ENCODE measurements at places on chromosomes 7 and 10.

DNA sequence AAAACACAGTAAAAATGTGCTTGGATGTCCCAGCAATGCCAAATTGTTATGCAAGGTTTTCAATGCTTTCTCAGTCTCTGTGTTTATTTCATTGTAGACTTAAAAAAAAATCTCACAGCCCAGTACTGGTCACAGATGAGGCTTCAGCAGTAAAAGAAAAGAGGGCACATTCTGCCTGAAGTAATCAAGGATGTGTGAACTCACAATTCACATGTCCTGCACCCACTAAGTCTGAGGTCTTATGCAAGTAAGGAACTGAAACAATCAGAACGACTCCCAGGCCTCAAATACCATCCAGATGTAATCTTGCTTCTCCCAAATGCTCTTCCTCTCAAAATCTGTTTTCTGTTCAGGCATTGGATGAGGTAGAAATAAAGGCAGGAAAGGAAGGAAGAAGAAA lies 33.7 kb downstream of the ADRB1 start:
- DNase-seq, result no peak

GRCh38 chr7:157879391-157879790 lies 542.6 kb downstream of the DNAJB6 start:
- DNase-seq, result no peak

DNA sequence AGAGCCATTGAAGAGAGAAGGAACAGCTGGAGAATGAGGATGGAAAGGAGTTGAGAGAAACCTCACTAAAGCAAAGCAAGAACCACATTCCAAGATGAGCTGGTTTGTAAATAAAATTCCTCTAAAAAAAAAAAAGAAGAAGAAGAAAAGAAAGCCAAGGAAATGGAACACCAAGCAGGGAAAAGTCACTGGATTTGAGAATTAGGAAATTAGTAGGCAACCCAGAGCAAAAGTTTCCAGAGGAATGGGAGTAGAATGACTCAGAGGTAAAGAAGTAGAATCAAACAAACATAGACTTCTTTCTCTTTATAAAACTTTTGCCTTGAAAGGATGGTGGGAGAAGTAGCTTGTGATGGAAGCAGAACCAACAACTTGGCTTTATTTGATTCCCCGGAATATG lies 3.9 kb downstream of the CH25H start:
- no peak for DNase-seq

- no peak for DNase-seq
Observed at GRCh38 chr7:16271355-16271915, 149.9 kb downstream of the CRPPA start.

DNA sequence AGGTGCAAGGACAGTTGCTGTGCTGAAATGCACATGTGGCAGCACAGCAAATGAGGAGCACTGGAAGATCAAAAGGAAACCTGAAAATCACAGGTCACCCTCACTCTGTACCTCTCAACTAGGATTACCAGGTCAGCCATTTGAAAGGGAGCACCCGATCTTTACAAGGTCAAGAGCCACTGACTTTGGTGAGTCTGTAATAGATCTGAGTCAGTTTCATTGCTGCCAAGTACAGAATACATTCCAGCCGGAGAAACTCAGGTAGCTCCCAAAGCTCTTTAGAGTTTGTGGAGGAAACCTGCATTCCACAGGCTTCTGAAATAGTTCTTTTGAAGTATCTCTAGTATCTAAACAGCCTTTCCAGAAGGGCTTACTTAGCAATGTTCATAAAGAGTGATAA lies 217.5 kb downstream of the SNX13 start:
- DNase-seq, result no peak

DNA sequence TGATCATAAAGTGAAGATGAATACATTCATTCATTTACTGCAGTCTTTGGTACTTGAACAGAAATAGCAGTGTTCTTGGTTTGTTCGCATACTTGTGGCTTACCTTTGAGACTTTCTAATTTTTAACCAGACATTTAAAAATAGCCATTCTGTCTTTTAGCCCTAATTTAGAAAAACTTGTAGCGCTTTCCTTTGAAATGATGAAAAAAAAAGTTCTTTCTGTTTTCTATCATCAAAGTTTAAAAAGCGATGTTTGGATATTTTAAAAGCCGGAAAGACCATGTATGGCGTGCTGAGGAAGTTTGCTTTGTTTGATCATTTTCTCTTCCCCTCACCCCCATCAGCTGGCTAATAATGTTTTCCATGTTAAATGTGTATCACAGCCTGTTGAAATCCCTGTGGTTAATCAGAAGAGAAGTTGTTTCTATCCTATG lies 116.3 kb downstream of the CUX1 start:
- no peak for DNase-seq

DNA sequence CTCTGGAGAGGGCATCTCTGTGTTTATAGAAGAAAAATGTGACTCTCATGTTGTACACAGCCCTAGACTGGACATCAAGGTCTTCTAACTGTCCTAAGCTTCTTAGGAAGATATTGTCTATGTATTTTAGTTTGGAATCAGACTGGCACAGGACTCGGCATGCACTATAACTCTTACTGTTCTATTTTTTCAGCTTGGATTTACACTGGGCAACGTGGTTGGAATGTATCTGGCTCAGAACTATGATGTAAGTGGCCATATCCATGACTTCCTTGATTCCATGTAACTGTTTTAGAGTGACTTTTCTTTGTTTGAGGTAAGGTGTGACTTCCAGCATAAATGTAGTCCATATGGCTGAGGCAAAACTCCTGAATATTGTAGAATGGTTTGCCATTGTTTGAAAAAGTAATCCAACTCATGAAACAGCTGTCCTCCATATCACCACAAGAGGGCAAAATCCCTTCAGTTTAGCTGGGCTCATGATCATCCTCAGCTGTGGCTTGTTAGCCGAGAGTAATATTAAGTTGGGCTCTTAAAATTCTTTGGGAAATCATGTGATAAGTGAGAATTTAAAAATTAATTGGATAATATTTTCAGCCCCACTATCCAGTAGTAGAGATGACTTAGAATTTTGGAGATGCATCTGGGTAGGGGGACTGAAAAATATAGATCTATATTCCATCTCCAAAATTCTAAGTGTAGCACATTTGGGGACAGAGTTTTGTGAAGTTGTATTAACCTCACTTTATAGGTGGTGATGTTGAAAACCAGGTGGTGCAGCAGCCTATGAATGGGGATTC lies 10.4 kb downstream of the STMP1 start:
- DNase-seq, result no peak

GRCh38 chr7:116087291-116087690 lies 56.7 kb upstream of the TFEC start:
- DNase-seq, result no peak

GRCh38 chr7:23833405-23833804 lies 123.4 kb downstream of the STK31 start:
- no peak for DNase-seq

DNA sequence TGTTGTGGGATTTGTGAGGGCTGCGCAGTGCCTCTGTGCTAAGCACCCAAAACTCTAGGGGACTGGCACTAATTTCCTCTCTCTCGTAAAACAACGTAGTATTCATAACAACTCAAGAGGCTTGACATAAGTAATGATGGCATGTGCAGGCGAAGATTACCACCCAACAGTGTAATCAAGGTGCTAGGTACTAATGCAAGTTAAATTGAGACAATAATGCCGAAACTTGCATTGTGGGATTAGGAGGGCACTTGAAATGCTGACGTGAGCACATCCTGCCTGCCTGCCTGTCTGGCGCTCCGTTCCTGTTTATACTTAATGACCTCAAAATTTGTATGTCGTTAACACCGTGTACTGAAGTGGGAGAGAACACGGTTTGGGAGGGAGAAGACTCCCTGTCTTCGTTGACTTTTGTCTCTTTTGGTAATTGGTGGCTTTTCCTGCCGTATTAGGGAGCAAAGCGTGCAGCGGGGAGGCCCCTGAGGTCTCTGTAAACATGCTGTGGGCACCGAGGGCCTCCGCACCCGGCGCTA lies 139.0 kb downstream of the MGMT start:
- DNase-seq, result no peak

- DNase-seq, result no peak
Observed at GRCh38 chr10:103709341-103709920, 145.9 kb downstream of the SH3PXD2A start.

DNA sequence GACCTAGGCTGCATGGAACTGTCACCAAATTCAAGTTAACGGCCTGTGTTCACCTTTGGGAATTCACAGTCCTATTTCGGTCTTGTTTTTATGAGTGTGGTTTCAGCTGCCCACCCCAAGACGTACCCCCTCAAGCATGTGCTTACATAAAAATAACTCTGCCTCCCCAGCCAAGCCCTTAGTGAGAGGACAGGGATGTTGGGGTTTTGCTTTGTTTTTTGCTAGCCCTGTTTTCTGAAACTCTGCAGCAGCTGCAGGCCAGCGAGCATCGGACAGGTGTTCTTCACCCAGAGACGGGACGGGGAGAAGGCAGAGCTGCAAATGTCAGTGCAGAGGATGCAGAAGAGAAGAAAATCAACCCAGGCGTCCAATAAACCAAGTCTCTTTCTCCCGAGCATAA lies 13.5 kb downstream of the CHST15 start:
- DNase-seq, result no peak

DNA sequence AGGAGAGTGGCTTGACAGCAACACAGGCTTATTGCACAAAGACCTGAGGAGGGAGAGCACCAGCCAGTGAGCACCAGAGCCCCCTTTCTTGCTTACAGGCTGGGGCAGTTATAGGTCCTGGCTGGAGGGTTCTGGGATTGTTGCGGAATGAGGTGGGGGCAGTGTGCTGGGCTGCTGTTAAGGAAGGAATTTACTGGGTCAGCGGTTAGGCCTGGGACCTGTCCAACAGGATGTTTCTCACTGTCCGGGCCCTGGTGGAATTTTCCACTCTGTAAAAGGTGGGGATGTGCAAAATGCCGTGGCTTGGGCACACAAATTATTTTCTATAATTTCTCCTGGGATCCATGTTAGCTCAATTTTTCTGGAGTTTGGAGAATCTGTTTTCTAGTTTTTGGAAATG lies 757.3 kb downstream of the TYW1 start:
- DNase-seq, result no peak

DNA sequence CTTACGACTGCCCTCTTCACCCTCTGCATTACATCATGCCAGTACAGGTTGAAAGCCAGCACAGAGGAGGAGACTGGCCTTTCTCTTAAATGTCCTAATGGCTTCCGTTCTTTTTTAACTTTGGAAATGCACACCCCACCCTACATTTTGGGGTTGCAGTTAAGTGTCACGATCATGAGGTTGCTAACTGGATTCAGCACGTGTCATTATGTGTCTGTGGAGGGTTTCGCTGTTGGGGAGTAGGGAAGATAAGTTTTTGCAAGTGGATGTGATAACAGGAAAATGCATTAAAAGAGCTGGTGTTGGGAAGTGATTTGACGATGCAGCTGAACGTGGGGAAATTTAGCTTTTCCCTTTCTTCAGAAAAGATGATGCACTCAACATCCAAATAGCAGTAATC lies 135.9 kb downstream of the LRRC4 start:
- DNase-seq, result no peak

DNA sequence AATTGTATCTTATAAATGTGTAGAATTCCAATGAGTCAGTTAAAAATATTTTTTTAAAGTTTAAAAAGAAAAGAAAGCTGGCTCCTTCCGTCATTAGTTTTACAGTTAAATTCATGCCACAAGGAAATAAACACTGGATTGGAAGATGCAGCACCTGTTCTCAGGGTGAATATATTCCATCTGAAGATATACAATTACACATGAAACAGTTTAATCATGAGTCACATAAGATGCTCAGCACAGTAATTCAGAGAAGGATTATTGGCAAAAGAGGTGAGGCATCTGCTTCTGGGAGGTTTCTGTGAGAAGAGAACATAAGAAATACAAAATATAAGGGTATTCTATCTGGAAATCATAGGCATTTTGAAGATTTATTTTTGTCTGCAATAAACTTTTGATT lies 376.5 kb upstream of the SORCS1 start:
- no peak for DNase-seq

DNA sequence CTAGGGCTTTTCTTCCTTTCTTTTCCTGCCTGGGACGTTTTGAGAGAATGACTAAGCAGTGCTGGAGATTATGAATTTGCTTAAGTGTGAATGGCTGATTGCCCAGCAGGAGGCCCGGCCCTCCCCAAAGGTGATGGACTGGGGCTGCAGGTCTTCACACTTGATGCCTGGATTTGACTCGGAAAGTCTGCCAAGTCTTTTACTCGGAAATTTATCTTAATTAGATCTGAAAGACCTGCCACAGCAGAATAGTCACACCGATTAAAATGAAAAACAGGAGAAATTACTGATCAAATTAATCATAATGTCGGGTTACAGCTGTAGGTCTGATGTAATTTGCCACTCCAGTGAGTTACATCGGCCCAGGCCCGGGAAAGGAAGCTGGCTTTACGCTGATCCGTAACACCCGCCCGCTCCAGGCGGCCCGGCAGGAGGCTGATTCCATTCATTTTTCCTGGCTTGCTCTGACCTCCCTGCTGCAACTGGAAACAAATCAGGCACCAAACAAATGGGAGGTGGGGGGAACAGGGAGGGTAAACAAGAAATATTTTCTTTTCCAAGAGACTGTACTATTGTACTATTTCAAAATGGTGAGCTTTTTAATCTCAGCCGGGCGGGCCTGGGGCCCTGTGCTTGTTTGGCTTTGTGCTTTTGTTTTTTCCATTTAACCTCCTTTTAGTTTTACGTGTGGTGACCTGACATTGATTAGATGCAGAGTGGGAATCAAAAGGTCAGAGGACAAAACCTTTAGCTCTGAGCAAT lies 212.4 kb upstream of the YAE1 start:
- no peak for DNase-seq

Data from stimulated activated CD8-positive, alpha-beta memory T cell treated with anti-CD3 and anti-CD28 coated beads, Interleukin-2, amount 100 ng/mL, for 48 hours (primary cell).